ENCODE measurements at places on chromosomes 12 and 14.

DNA sequence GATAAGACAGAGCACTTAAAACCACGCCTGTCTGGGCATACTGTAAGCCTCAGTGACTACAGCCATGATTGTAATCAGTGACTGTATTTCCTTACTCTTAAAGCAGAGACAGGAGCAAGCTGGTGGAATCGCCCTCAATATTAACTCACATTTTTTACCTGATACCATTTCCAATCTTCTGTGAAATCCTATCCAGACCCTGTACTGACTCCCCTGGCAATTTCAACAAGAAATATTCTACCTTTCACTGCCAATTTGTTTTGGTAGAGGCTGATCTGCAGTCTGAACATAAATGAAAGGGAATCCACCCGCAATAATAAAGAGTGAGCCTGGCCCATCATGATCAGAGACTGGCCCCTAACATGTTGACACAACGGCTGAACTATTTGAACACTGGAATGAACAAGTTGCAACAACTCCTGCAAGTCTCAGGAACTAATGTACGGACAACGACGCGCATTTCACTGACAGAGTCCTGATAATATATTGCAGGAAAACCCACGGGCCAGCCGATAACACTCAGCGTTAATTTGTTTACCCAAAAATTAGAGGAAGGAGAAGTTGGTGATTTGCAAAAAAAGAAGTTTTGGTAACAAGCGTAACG is 195.5 kb upstream of the BTG1 start:
- no peak for DNase-seq

- DNase-seq, result no peak
Observed at GRCh38 chr12:65329721-65330120, 51.2 kb downstream of the MSRB3 start.

GRCh38 chr12:121799156-121799841 is 4.5 kb upstream of the SETD1B start:
- DNase-seq, result peak; percentile 22

- no peak for DNase-seq
Observed at GRCh38 chr12:68178774-68179439, 19.4 kb upstream of the IFNG start.

- peak; percentile 0 for DNase-seq
Observed at GRCh38 chr12:11981121-11981733, 89.5 kb upstream of the BCL2L14 start.

GRCh38 chr12:57767305-57767698 is 424 bp upstream of the CYP27B1 start:
- no peak for DNase-seq

DNA sequence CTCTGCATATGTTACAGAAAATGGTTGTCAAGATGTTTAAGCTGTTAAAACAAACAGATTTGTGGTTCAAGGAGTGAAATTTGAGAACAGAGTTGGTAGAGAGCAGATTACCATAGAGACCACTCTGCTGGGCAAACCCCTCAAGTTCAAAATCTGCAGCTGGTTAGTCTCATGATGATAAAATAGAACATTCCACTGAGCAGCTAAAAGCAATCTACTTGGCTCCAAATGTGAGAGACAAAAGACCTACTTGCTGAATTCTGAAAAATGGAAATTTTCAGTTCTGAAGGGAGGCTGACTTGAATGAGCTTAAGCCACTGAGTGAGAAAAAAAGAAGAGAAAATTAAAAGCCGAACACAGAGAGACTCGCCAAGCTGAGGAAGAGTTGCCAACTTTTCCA is 519.3 kb downstream of the NOVA1 start:
- DNase-seq, result no peak

DNA sequence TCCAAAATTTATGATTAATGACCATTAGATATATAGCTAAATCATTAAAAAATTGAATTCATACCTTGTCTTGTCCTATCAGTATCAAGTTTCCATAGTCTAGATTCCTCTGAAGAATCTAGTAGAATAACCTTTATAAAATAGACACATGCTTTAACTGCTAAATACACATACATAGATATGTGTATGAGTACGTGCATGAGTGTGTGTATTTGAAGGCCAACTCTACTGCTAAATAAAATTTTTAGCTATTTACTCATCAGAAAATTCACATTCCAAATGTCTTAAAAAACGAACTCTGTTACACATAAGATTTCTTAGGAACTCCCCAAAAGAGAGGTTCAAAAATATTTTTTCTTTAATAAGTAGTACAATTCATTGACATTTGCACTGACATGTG is 233.0 kb downstream of the SSPN start:
- DNase-seq, result no peak

DNA sequence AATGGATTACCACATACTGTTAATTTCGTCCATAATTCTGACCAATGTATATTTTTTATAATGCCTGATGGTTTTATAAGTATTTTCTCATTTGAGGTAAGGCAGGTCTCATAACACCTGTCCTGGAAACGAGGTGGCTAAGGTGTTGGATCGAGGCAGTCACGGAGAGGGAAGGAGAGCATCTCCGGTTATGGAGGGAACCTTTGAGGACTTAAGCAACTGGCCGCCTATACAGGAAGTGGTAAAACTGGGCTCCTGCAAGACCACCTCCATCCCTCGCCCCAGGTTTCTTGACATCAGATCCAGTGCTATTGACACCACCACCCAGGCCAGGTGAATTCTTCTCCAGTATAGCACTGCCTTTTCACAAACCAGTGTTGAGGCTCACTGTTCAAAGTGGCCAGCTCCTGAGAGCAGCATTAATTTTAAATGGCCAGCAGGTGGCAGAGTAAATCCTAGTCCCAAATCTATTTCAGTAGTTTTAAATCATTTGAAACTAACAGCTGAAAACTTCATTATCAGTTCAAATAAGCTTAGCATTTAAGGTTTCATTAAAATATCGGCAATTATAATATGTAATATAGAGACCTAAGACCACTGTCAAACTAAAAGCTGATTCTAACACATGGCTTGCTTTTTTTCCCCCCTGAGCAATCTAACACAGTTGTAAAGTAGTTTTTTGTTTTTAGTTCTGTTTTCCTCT is 100.8 kb downstream of the PPM1A start:
- peak; percentile 7 for DNase-seq

DNA sequence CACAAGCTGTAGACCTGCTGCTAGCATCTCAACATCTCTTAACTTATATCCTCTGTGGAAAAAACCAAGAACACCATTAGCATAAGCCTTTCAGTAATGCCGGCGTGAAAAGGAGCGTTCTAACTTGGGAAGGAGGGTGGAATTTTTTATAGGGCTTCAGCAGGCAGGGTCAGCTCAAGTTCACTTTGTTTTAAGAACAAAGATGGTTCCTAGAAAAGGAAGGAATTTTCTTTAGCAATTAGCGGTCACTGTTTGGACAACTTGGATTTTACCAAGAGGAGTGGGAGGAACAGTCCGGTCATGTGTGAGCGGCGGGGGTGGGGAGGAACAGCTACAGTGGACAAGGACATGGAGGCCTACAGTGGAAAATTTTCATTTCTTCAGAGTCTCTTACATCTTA is 35.9 kb downstream of the BBS10 start:
- no peak for DNase-seq

GRCh38 chr12:126719912-126720705 is 1546.9 kb upstream of the TMEM132C start:
- no peak for DNase-seq

DNA sequence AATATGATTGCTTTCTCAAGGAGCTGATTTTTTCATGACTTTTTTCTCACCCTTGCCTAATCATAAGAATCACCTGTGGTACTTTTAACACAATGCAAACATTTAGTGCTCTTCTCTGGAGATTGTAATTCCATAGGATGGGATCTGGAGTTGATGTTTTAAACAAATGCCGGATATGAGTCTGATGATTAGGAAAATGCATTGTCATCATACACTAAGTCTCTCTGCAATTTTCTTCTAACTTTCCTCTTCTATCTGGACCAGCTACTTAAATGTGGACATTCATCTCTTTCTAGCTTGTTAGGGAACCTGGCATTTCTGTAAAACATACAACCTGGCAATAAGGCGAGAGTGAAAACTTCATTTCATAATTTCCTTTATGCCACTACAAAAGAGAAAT is 23.5 kb downstream of the PMCH start:
- DNase-seq, result no peak

GRCh38 chr12:9052610-9053009 is 63.1 kb downstream of the A2M start:
- DNase-seq, result no peak

DNA sequence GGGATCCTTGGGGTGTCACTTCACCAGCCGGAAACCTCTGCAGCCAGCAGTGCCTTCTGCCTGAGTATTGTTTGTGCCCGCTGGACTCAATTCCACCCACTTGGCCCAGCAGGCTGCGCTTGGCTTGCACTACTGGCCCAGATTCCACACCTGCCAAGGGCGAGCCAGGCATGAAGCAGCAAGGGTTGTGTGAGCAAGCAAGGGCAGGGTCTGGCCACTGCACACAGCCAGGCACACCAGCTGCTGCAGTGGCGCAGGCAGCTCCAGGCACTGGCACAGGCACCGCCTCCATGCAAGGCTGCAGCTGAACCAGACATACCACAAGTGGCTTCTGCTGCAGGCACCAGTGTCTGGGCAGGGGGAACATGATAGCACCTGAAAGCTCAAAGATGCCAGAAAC is 99.5 kb downstream of the NUAK1 start:
- no peak for DNase-seq

GRCh38 chr14:90656973-90657372 is 159.3 kb downstream of the TTC7B start:
- DNase-seq, result no peak

DNA sequence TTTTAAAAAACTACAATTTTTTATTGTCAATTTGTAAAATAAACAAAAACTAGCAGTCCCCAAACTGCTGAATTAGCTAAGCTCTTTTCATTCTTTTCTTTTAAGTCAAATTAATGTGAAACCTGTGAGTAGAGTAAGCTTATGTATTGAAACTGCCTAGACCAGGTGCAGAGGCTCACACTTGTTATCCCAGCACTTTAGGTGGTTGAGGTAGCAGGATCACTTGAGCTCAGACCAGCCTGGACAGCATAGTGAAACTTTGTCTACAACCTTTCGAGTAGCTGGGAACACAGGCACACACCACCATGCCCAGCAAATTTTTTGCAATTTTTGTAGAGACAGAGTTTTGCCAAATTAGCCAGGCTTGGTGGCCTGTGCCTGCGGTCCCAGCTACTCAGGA is 26.4 kb downstream of the SCFD1 start:
- no peak for DNase-seq

DNA sequence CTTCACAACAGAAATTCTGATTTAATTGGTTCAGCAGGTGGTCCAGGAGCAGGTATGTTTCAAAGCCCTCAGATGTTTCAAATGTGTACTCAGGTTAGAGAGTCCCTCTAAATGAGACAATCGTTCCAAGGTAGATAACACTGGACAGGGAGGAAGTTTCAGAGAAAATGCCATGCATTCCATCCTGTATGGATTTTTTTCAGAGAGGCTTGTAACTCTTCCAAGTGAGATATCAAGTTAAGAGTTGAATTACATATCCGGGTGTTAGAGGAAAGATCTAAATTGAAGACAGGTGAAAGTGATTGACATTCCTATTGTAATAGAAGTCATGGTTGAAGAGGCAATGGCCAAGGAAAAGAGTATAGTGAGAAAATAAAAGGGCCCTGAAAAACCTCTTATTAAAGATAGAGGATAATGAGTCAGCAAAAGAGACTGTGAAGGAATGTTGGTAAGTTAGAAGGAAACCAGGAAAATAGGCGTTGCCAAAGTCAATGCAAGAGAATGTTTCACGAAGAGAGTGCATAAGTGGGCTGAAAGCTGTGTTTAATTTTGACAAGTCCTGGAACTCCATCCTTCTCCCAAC is 105.8 kb downstream of the BMP4 start:
- DNase-seq, result no peak

DNA sequence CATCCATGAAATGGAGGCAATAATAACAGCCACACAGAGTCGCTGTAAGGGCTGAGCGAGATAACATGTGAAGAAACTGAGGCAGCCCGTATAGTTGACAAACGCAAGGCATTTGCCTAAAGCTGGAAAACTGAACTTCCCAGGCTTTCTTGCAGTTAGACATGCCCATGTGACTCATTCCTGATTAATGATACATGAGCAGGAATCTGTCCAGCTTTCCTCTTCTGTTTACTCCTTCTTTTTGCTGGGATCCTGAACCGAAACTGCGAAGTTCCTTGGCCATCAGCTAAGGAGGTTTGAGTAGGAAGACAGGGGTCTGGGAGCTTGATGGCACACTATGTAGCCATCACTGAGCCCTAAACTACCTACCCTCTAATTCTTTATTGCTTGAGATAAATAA is 52.2 kb downstream of the ST8SIA1 start:
- no peak for DNase-seq

GRCh38 chr12:12686925-12687324 is 9.1 kb downstream of the GPR19 start:
- no peak for DNase-seq

DNA sequence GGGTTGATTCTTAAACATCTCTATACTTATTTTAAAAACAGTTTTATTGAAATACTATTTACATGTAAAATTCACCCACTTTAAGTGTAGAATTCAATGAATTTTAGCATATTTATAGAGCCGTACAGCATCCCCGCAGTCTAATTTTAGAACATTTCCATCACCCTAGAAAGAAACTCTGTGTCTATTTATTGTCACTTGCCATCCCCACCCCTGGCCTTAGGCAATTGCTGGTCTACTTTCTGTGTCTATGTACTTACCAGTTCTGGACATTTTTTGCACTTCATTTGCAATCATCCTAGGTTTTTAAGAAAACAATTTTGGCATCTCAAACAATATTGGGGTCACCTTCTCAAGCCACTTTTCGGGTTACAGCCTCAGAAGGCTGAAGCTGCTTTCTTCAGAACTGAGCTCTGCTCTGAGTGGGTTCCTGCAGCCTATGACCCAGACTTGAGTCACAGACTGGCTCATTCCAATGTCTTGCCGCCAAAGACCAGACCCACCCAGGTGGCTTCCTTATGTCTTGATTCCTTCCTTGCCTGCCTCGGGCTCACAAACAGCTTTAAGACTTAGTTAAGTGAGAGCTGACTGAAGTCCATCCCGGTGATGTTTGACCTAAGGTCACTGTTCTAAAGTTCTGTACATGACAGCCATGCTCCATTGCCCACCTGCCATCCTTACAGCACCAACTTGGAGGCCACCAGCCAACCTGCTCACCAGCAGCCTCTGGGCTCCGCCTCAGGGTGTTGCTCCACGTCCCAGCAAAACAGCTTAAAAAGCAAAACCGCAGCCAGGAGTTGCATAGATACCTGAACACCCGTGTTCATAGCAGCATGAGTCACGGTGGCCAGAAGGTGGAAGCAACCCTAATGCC is 131.5 kb downstream of the CHST11 start:
- no peak for DNase-seq

GRCh38 chr12:110948041-110948440 is 27.7 kb upstream of the MYL2 start:
- DNase-seq, result no peak

GRCh38 chr14:89331398-89331797 is 85.6 kb downstream of the FOXN3 start:
- no peak for DNase-seq
